Pancreas (tissue), 10 donors: ENCODE measurements at places on chromosomes 1 and 21. TPM values are rescaled to one million over a fixed set of nuclear protein-coding genes. Genes with fewer than 3 reads are reported as not detected.

The A3GALT2 gene
- not detected for total RNA-seq

The VAV3 gene
- 15.3 TPM for total RNA-seq

The TTLL10 gene
- total RNA-seq, result 0.51 TPM

The PAPPA2 gene
- total RNA-seq, result 1.3 TPM

The RGL1 gene
- total RNA-seq, result 9.1 TPM

The BNIPL gene
- total RNA-seq, result 0.12 TPM

The IVL gene
- total RNA-seq, result not detected

The PRELP gene
- total RNA-seq, result 1.2 TPM

The OR2T29 gene
- 0.12 TPM for total RNA-seq

The FAM110D gene
- total RNA-seq, result 1.0 TPM

The DOCK7 gene
- total RNA-seq, result 12.9 TPM

The ACBD6 gene
- total RNA-seq, result 20.2 TPM

The ZNF669 gene
- total RNA-seq, result 2.4 TPM

The HEYL gene
- 34.6 TPM for total RNA-seq

The CD48 gene
- 1.3 TPM for total RNA-seq

The ADGRL4 gene
- 2.0 TPM for total RNA-seq

The PGLYRP3 gene
- not detected for total RNA-seq

The LPAR3 gene
- 9.5 TPM for total RNA-seq

The MEGF6 gene
- total RNA-seq, result 2.6 TPM

The ERO1B gene
- 153 TPM for total RNA-seq

The CRYZL1 gene
- 12.7 TPM for total RNA-seq

The TP73 gene
- total RNA-seq, result 0.49 TPM

The TSACC gene
- not detected for total RNA-seq

The HECTD3 gene
- 29.1 TPM for total RNA-seq

The GPR61 gene
- total RNA-seq, result 0.09 TPM

The LCE2A gene
- not detected for total RNA-seq

The FLVCR1 gene
- 5.6 TPM for total RNA-seq

The VWA5B1 gene
- 0.29 TPM for total RNA-seq

The EVI5 gene
- 13.8 TPM for total RNA-seq

The MYCL gene
- 6.6 TPM for total RNA-seq

The NHLH1 gene
- total RNA-seq, result not detected

The SIM2 gene
- 0.13 TPM for total RNA-seq

The EXTL1 gene
- 0.22 TPM for total RNA-seq

The REN gene
- total RNA-seq, result not detected

The CHD5 gene
- 0.46 TPM for total RNA-seq

The ZMPSTE24 gene
- total RNA-seq, result 29.8 TPM

The OR2T27 gene
- total RNA-seq, result not detected

The FGR gene
- total RNA-seq, result 0.63 TPM

The REG4 gene
- total RNA-seq, result 13.5 TPM

The BARHL2 gene
- not detected for total RNA-seq

The RAP1GAP gene
- total RNA-seq, result 59.6 TPM

The CLIC6 gene
- total RNA-seq, result 1.0 TPM

The C1orf122 gene
- 23.0 TPM for total RNA-seq

The FAM72A gene
- total RNA-seq, result 1.6 TPM

The OR2L13 gene
- not detected for total RNA-seq

The IFFO2 gene
- total RNA-seq, result 28.2 TPM

The GJC2 gene
- total RNA-seq, result 0.08 TPM

The LHX8 gene
- not detected for total RNA-seq

The YY1AP1 gene
- total RNA-seq, result 24.7 TPM

The DEPDC1 gene
- 0.16 TPM for total RNA-seq

The DISP3 gene
- 1.0 TPM for total RNA-seq

The SERINC2 gene
- 14.3 TPM for total RNA-seq

The IVNS1ABP gene
- 38.6 TPM for total RNA-seq

The LIPI gene
- not detected for total RNA-seq

The PALMD gene
- 2.7 TPM for total RNA-seq

The SPATA6 gene
- total RNA-seq, result 11.7 TPM

The ADAMTS5 gene
- 0.66 TPM for total RNA-seq

The GNG4 gene
- total RNA-seq, result 1.2 TPM
